Fibroblast of villous mesenchyme (primary cell): ENCODE measurements at places on chromosomes 16 and 17. TPM values are rescaled to one million over a fixed set of nuclear protein-coding genes. Genes with fewer than 3 reads are reported as not detected.

GRCh38 chr16:58063377-58064076, 38.0 kb downstream of the MMP15 start:
- no peak for DNase-seq

- no peak for DNase-seq
Measured at GRCh38 chr16:85996843-85997242, 97.9 kb downstream of the IRF8 start.

GRCh38 chr17:56934280-56934679, 20.4 kb upstream of the TRIM25 start:
- no peak for DNase-seq

- DNase-seq, result no peak
Measured at GRCh38 chr17:4725646-4726310, 5.5 kb upstream of the MED11 start.

DNA sequence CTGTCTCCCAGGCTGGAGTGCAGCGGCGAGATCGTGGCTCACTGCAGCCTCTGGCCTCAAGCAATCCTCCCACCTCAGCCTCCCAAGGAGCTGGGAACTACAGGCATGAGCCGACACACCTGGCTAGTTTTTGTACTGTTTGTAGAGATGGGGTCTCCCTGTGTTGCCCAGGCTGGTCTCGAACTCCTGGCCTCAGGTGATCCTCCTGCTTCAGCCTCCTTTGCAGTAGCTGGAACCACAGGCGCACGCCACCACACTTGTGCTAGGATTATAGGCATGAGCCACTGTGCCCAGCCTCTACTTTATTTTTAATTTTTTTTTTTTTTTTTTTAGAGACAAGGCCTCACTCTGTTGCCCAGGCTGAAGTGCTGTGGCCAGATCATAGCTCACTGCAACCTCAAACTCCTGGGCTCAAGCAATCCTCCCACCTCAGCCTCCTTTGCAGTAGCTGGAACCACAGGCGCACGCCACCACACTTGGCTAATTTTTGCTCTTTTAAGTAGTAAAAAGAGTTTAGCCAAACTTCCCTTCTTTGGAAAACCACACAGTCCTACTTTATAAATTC, 4.4 kb downstream of the NTAN1 start:
- DNase-seq, result no peak

DNA sequence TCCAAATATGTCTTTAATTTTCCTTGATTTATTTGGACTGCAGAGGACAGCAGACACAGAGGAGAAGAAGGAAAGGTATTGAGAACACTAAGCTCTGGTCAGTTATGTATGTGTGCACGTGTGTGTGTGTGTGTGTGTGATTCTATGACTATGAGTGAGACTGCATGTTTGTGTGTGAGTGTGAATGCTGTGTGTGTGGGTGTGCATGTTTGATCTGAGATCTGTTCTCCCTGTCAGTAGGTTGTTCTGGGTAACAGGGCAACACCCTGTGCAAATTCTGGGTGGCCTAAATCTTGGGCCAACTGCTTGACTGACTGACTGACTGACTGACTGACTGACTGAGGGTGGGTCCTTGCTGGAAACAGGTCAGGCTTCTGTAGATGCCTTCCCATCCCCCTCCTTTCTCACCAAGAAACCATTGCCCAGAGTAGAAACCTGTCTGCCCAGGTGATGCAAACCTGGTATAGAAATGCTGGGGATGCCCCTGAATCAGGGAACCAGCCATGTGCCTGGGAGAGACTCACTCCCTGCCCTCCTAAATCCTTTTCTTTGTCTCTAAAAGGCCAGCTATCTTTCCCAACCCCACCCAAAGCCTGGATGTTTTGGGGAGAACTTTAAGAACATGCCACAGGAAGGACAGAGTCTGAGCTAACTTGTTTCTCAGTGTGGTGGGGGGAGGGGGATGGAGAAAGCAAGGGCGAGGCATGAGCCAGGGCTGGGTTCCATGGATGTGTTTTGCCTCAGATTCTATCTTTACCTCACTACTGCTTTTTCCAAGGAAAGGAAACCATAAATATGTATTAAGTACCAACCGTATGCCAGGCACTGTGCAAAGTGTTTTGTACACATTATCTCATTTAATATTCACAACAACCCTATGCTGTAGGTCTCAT, 4.5 kb upstream of the NR1D1 start:
- DNase-seq, result no peak

DNA sequence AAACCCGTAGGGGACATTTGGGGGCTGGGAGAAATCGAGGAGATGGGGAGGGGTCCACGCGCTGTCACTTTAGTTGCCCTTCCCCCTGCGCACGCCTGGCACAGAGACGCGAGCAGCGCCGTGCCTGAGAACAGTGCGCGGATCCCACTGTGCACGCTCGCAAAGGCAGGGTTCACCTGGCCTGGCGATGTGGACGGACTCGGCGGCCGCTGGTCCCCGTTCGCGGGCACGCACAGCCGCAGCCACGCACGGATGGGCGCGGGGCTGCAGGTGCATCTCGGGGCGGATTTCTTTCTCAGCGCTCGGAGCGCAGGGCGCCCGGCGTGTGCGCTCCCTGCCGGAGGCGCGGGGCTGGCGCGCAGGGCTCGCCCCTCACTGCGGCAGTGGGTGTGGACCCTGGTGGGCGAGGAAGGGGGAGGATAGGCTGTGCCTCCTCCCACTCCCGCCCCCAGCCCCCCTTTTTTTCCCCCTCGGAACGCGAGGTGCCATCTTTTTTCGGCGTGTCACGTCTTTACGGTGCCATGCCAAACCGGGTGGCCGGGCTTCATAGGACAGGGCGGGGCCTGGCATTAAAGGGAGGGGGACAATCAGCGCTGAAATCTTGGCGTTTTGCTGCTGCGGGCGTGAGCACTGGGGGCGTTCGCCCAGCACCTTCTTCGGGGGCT, 1.1 kb downstream of the MAPT start:
- DNase-seq, result peak; percentile 8

ARL17B gene
- 3.5 and 4.7 TPM in 2 replicates for total RNA-seq

SLC35G6 gene
- not detected in 2 replicates for total RNA-seq

MYH10 gene
- total RNA-seq, result 94.1 and 99.2 TPM in 2 replicates
